ENCODE measurements at places on chromosomes 3 and 15.
A peak's percentile ranks its signal among the peaks of the same experiment; 100 is the strongest.

GRCh38 chr3:97232393-97233034 lies 418.1 kb downstream of the EPHA6 start:
- DNase-seq, result no peak

- DNase-seq, result no peak
Observed at GRCh38 chr15:42504631-42505030, 9.2 kb downstream of the SNAP23 start.

DNA sequence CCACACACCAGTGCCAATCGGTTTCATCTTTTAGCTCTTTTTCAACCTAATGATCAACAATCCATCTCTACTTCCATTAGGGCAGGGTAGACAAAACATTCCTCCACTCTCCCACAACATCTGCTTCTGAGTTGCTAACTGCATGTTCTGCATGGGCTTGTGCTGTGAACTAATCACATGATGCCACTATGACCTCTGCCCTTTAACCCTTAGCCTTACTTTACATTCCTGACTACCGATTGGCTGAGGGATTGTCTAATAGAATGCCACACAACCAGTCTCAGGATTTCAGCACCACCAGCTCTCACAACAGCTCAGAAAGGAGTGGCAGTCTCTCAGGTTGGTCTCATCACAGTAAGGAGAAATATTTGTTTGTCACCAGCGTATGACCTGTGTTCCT lies 562.8 kb downstream of the ROBO2 start:
- DNase-seq, result no peak

DNA sequence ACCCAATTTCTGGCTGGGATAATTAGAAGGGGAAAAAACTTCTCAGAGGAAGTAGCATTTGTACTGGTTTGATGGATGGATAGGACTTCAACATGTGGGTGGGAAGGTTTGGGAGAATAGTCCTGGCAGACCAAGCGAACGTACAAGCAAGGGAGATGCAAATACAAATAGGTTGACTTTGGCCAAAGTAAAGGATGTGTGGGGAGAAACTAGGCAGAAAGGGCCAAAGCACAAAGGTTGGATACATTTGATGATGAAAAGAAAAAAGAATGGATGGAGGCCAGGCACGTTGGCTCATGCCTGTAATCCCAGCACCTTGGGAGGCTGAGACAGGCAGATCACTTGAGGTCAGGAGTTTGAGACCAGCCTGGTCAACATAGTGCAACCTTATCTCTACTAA lies 63.4 kb downstream of the ERC2 start:
- DNase-seq, result no peak

DNA sequence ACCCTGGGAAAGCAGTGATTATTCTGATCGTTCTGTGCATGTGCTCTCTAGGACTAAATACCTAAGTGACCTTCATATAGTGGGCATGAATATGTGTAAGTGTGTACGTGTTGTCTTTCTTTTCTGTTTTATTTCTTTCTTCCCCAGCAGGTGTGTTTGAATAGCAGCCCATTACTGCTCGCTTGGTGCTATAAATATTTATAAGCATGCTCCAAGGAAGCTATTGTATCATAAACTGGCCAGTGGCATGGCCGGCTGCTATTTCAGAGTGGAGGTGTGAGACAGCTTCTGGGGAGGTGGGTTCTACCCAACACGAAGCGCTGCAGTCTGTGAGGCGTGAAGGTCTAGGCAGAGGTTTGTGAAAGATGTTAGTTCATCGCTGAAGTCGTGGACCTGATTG lies 641.8 kb downstream of the NTRK3 start:
- no peak for DNase-seq

DNA sequence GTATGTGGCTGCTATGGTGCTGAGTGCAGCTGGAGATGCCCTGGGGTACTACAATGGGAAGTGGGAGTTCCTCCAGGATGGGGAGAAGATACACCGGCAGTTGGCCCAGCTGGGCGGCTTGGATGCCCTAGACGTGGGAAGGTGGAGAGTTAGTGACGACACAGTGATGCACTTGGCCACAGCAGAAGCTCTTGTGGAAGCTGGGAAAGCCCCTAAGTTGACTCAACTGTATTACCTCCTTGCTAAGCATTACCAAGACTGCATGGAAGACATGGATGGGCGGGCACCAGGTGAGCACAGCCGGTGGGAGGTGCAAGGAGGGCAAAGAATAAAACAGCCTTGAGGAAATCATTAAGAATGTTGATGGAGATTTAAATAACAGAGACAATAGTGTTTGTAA lies 2.9 kb downstream of the ADPRH start:
- DNase-seq, result peak; percentile 33

- no peak for DNase-seq
Observed at GRCh38 chr3:152222327-152222726, 46.4 kb upstream of the MBNL1 start.

- DNase-seq, result no peak
Observed at GRCh38 chr3:110093411-110093810, 756.1 kb upstream of the DPPA4 start.

DNA sequence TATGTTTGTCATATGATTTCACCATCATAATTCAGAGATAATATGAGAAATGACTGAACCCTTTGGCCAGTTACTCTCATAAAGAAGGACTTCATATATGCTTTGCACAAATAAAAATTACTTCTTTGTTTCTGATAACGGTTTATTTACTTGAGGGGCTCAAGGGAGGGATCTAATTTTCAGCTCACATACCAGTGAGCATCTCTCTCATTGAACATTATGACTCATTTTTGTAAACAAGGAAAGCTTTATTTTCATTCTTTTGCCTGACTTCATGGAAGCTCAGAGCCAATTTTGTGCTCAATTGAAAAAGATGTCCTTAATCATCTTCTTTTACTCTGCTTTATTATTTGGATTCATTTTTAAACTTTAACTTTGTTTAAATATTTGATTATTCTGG lies 5.8 kb downstream of the NLGN1 start:
- DNase-seq, result no peak

- DNase-seq, result peak; percentile 18
Observed at GRCh38 chr3:11724615-11725339, 81.1 kb upstream of the VGLL4 start.

DNA sequence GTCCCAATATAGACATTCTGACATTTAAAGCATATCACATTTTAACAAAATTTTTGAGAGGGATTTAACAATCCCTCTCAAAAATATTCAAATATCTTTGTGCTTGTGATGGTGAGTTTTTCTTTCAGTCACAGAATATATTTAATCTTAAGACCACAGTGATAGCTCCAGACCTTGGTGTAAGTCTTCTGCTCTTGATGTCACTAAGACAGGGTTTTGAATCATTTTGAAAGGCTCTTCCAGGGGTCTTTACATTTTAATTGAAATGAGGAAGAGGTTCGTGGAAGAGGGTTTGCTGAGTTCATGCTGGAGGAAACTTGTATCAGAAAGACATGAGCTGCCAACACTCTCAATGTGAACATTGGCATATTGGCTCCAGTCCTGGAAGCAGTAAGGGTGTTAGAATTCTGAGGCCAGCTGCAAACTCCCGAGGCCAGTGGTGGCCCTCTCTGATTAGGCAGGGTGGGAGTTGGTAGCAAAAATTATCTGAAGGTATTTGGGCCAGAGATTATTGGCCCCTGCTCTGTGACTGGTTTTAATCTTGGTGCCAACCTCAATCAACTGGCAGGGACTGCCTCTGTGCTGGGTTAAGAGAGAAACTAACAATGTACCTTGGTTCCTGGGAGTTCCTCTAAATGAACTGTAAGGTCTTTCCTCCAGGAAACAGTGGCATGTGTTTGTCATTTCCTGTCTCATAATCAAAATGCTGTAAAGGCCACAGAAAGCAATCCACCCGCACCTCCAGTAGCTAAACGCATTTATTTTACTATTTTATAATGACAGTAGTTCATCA lies 5.3 kb downstream of the POU1F1 start:
- DNase-seq, result peak; percentile 7

GRCh38 chr15:99123713-99124451 lies 19.0 kb downstream of the SYNM start:
- DNase-seq, result no peak

DNA sequence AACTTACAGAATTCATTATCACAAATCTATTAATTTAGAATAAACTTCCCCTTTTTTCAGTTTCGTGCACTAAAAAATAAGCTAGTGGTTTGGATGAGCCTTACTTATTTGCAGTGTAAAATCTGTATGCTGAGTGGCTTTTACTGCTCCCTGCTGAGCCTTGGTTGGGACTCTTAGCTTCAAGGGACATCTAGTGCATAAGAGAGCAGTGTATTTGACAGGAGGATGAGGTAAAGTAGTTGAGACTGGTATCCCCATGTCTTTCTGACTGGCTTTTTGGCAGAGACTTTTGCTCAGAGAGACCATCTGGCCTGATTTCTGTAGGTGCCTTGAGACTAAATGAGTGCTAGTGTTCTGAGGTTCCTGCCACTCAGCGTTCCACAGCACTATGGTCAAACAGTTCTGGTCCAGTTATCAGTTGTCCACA lies 11.8 kb downstream of the CAPN7 start:
- DNase-seq, result no peak

DNA sequence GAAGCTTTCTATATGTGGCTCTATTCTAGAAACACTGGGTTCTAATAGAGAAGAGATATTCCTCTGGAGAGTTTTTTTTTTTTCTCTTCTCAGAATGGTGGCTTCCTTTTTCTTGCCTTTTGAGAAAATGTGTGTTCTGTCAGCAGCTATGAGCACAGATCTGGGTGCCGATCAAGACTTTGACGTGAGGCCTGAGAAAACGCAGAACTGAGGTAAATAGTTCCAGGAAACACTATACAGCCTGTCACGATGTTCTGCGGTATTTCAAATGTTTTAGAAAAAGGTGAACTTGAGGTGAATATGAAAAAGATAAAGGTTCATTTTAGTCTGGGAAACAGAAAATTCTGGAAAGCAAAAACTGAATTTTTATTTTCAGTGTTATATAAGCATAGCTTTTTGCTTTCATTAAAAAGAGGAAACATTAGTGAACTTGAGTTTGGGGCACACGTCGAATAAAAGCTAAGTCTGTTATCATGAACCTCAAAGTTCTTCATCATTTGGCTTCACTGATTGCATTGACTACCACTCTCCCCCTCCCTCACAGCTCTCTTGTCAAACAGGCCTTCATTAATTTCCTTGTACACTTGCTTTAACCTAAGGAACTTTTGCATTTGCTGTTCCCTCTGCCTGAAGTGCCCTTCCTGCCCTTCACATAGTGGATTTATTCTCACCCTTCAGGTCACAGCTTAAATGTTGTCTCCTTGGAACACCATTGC lies 265.1 kb downstream of the NFKBIZ start:
- DNase-seq, result peak; percentile 53

DNA sequence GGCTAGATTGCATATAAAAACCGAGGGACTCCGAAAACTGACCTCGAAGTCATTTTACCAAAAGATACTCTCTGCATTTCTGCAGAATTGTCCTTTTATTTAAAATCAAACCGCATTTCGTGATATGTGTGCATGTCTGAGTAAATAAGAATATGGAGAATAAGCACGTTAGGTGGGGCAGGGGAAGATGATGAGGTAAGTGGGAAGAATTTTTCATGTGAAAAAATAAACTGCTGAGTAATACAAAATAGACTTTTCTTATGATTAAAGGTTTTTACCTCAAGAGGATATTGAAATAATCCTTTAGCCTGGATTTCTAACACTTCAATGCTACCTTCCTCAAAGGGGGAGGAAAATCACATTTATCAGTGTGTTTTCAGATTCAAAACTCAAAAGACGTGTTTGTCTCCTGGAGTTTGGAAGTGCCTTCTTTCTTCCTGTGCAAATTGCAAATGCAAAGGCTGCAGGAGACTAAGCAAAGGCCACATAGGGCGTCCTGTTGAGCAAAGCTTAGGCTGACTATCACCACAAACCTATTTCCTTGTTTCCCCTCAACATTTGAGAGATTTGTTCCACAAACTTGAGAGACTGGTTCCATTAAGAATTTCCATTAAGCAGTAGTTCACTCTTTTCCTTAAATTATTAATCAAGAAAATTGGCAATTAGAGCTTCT lies 813.5 kb downstream of the MCTP2 start:
- no peak for DNase-seq

- DNase-seq, result no peak
Observed at GRCh38 chr15:22810033-22810852, 23.8 kb downstream of the NIPA1 start.

DNA sequence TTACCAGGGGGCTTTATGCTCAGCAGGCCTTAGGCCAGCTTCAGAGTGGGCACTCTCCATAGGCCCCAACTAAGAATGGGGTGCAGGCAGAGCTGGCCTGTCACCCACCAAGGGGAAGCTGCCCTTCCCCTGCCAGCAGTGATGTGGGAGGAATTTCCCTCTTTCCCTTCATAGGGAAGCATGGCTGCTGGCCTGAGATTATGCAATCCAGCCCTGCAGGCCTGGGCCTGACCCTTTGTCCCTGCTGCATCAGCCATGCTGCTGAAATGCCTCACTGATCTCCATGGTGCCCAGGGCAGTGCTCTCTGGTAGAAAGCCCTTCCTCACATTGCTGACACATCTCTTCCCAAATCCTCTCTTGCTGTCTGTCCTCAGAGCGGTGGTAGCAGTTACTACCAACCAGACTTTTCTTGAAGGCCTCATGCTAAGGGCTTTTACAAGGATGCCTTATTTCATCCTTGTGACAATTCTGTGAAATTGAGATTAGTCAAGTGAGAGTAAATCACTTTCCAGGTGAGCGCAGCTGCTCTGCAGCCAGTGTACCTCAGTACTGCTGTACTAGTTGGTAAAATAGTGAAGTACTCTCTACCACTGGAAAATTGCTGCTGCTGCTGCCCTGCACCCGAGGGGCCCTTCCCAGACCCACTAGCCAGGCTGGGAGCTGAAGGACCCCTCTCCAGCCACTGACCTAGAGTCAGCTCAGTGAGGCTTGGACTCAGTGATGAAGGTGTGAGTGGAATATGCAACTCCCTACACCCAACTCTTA lies 33.8 kb downstream of the MRAS start:
- DNase-seq, result no peak

DNA sequence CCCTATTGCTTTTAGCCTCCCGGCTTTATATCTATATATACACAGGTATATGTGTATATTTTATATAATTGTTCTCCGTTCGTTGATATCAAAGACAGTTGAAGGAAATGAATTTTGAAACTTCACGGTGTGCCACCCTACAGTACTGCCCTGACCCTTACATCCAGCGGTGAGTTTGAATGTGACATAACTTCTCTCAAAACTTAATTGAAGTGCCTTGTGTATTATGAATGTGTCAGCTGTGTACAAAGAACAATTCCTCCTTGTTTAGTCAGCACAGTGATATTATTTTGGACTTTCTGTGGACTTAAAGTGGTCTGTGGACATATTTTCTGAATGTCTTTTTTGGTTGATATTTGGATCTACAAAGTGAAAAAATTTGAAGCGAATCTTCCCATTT lies 220 bp downstream of the TP63 start:
- no peak for DNase-seq

DNA sequence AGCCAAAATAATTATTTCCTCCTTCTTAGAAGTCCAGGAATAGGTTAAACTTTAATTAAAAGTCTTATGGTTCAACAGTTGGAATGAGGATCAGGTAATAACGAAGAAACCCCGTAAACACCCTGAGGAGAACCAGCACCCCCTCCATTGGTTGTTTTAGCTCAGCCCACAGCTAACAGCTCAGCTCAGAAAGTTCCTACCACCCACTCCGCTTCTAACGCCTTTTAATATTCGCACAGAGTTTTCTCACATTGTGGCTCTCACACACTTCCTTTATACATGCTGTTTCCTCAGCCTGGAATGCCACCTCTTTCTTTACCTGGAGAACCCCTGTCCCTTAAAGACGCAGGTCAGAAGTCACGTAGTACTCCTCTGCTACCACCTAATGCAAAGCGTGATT lies 17.0 kb downstream of the CX3CR1 start:
- DNase-seq, result peak; percentile 29

- no peak for DNase-seq
Observed at GRCh38 chr3:28972921-28973320, 307.9 kb upstream of the RBMS3 start.

Data from CD4-positive, alpha-beta T cell treated with Interleukin-17A for 1 hour (primary cell).